ENCODE measurements at places on chromosomes 12 and 14. TPM values are rescaled to one million over a fixed set of nuclear protein-coding genes. Genes with fewer than 3 reads are reported as not detected.

DNA sequence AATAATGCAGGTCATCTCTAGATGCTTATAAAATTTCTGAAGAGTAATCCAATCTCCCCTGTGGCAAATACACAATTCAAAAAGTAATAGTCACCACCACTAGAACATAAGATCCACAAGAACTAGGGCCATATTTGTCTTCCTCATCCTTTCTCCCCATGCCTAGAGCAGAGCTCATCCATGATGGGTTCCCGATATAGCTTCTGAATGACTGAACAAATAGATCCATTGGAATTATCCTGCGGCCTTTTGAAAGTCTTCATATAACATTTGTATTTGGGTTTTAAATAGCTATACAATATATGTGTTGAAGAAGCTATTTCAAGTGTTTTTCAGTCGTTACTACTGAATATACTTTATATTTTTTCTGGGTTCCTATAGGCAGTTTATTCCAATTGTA, 5.7 kb downstream of the DCN start:
- no peaks in the 10 kb centered on the region for H3K4me1 ChIP-seq
- DNase-seq, result no peak
- no peaks in the 10 kb centered on the region for H3K36me3 ChIP-seq
- peak overlapping the region; percentile 53 for H3K4me3 ChIP-seq
- H3K27me3 ChIP-seq, result no peaks in the 10 kb centered on the region

- no peak for DNase-seq
- H3K4me3 ChIP-seq, result peak overlapping the region; percentile 81
- peak overlapping the region; percentile 87 for H3K27ac ChIP-seq
Measured at GRCh38 chr12:113359133-113359938, 949 bp downstream of the PLBD2 start.

DNA sequence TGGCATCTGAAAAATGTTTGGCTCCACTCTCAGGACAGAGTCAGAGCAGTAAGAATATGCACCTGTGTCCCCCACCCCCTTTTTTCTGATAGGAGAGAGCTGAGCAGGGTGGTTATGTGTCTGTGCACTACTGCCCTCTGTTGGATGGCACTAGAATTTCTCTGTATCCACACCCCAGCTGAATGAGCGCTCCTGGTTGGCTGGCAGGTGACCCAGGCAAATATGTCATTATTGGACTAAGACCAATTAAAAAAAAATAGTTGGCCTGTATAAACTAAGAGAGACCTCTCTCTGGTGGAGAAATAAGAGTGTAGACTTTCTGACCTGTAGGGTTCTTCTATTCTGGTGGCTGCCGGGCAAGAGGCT, 107.0 kb downstream of the PTCSC3 start:
- no peaks in the 10 kb centered on the region for H3K4me1 ChIP-seq
- no peak overlapping the region for H3K4me3 ChIP-seq
- H3K27me3 ChIP-seq, result peaks cover 3% of the 10 kb centered on the region

- H3K27ac ChIP-seq, result no peak overlapping the region
- no peak overlapping the region for H3K4me3 ChIP-seq
- peak; percentile 79 for DNase-seq
- no peaks in the 10 kb centered on the region for H3K4me1 ChIP-seq
Measured at GRCh38 chr14:103808403-103809001, 38.9 kb downstream of the PPP1R13B start.

DNA sequence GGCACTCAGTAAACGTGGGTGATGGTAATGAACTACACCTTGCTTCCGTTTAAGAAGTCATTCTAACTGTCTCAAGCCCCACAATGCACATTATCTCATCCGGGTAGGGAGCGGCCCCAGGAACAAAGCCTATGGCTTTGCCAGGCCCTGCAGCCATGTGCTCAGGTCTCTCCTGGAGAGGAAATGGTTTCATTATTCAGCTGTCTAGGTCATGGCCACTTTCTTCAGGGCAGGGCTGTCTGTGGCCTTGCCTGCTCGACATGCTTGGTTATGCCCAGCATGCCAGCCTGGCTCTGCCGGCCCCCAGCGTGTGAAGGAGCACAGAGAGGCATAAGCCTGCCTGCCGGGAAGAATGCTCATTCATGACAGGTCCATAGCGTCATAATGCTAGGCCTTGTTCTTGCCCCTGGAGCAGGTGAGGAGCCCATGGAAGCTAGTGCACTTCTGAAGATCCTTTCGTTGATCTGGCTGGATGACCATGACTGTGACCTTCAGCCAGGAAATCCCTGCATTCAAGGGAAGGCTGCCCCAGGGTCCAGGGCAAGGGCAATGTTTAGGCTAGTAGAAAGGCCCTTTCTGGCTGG, 26.3 kb upstream of the FOS start:
- H3K4me3 ChIP-seq, result no peak overlapping the region
- no peaks in the 10 kb centered on the region for H3K4me1 ChIP-seq
- H3K27ac ChIP-seq, result peak overlapping the region; percentile 91

OTUB2 gene
- 1.6 TPM for total RNA-seq

DNA sequence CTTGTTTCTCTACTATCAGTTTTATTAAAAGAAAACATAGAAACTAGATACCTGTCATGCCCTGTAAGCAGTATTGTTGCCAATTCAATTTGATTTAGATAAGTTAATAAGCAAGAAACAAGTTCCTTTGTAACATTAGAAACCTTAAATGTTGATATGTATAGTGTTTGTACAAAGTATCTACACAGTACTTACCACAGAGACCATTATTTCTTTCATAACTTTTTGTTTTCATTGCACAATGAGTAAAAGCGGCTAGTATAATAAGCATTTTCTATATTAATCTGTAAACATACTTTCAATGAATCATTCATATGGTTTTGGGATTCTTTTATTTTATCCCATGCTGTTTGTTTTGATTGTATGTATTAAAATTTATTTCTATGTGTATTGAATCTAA, 305.1 kb downstream of the TTC6 start:
- H3K4me1 ChIP-seq, result no peaks in the 10 kb centered on the region
- H3K27me3 ChIP-seq, result no peaks in the 10 kb centered on the region
- H3K27ac ChIP-seq, result no peak overlapping the region
- no peak overlapping the region for H3K4me3 ChIP-seq
- H3K36me3 ChIP-seq, result no peaks in the 10 kb centered on the region

DNA sequence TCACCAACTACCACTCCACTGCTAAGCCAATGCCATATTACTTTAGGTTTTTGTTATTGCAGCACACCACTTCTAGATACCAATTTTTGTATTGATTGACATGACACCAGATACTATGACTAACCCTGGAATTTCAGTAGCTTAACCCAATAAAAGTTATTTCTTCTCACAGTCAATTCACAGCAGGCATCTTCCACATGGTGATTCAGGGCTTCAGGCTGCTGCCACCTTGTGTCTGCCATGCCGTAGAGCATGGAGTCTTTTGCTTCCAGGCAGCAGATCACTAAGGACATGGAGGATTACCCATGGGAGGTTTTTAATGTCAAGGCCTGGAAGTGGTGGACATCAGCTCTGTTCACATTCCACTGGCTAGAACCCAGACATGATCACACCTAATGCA, 56.4 kb upstream of the LTA4H start:
- H3K4me1 ChIP-seq, result no peaks in the 10 kb centered on the region
- H3K4me3 ChIP-seq, result no peak overlapping the region
- DNase-seq, result no peak
- no peaks in the 10 kb centered on the region for H3K36me3 ChIP-seq
- no peaks in the 10 kb centered on the region for H3K27me3 ChIP-seq

- DNase-seq, result no peak
- no peaks in the 10 kb centered on the region for H3K4me1 ChIP-seq
- H3K36me3 ChIP-seq, result no peaks in the 10 kb centered on the region
- H3K27ac ChIP-seq, result no peak overlapping the region
- H3K4me3 ChIP-seq, result no peak overlapping the region
Measured at GRCh38 chr12:31687101-31687527, 27.6 kb downstream of the ETFBKMT start.

ZNF740 gene
- 19.3 TPM for total RNA-seq

FOXN4 gene
- total RNA-seq, result not detected

DNA sequence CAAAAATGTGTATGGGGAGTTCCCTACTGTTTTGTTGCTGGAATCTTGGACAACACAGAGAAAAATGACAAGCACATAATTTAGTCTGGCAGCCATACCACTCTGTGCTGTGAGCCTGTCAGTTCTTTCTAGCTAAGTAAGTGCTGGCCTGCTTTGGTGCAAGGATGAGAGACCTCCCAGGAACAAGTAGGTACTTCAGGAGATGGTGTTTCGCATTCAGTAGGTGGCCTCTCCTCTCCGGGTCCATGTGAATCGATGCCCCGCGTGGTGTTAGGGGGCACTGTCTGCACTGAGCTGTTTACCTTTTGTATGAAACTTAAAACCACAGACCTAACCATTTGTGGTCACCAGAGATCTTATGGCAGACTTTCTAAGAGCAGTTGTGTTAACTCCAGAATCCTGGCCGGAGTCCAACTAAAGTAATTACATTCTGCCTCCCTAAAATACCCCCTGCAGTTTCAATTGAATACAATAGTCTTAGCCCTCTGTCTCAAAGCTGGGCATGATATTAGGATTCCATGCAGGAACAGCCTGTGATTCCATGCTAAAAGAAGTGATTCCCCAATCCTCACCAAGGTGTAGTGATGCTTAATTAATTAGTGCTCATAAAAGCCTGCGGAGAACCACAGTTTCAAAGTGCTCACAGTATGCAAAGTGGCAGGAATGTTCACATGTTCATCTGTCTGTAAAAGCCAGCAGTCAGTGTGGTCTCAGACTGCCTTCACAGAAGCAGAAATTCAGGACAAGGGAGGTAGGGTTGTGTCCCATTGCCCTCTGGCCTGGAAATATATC, 64.2 kb downstream of the LLPH start:
- H3K27me3 ChIP-seq, result no peaks in the 10 kb centered on the region
- H3K4me1 ChIP-seq, result no peaks in the 10 kb centered on the region
- no peaks in the 10 kb centered on the region for H3K36me3 ChIP-seq
- H3K27ac ChIP-seq, result no peak overlapping the region

DNA sequence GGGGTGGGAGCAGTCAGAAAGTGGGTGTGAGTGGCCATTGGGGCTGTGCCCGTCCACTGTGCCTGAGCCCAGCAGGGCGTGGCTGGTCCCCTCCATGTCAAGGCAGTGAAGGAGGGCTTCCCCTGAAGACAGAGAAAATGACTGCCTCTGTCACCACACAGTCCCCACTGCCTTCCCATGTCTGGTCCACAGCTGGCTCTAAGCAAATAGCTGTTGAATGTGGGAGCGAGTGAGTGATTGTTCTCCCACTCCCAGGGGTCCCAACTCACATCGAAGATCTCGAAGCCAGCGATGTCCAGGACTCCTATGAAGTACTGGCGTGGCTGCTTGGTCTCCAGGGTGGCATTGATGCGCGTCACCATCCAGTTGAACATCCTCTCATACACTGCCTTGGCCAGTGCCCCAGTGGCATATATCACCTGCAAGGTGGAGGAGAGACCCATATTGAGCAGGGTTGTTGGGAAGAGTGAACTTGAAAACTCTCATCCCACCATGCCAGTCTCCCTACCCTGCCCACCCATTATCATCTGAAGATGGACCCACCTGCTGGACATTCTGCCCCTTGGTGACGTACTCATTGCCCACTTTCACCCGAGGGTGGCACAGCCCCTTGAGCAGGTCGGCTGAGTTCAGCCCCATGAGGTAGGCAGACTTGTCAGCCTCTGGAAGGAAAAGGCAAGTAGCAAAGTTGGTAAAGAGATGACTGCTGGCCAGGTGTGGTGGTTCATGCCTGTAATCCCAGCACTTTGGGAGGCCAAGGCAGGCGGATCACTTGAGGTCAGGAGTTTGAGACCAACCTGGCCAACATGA, 6.6 kb downstream of the MYH7 start:
- H3K27me3 ChIP-seq, result no peaks in the 10 kb centered on the region
- no peak overlapping the region for H3K4me3 ChIP-seq
- no peaks in the 10 kb centered on the region for H3K36me3 ChIP-seq
- H3K27ac ChIP-seq, result no peak overlapping the region
- DNase-seq, result no peak

DNA sequence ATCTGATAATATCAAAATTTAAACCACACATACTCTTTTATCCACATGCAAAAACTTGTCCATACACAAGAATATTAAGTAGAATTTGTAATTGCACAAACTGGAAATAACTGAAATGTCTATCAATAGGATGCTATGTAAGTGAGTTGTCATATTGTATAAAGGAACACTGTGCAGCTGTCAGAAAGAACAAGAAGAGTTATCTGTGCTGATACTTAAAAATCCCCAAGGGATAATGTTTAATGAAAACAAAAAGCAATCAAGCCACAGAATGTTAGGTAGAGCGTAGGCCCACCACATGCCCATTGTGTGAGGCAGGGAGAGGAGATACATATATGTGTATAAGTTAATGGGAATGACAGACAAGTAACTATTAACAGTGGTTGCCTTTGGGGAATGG, 25.9 kb upstream of the HIGD1C start:
- H3K27me3 ChIP-seq, result no peaks in the 10 kb centered on the region
- H3K4me1 ChIP-seq, result no peaks in the 10 kb centered on the region
- H3K27ac ChIP-seq, result peak overlapping the region; percentile 71
- no peaks in the 10 kb centered on the region for H3K36me3 ChIP-seq

P2RX7 gene
- total RNA-seq, result 3.9 TPM

GRCh38 chr12:80763874-80764273, 47.2 kb downstream of the MYF5 start:
- H3K36me3 ChIP-seq, result no peaks in the 10 kb centered on the region
- DNase-seq, result no peak
- H3K4me1 ChIP-seq, result no peaks in the 10 kb centered on the region

DNA sequence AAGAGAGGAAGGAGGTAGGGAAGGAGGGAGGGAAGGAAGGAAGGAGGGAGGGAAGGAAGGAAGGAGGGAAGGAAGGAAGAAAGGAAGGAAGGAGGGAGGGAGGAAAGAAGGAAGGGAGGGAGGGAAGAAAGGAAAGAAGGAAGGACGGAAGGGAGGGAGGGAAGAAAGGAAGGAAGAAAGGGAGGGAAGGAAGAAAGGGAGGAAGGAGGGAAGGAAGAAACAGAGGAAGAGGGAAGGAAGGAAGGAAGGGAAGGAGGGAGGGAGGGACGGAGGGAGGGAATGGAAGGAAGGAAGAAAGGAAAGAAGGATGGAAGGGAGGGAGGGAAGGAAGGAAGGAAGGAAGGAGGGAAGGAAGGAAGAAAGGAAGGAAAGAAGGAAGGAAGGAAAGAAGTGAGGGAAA, 22.4 kb upstream of the CCDC63 start:
- H3K4me3 ChIP-seq, result no peak overlapping the region
- H3K36me3 ChIP-seq, result no peaks in the 10 kb centered on the region
- H3K27me3 ChIP-seq, result no peaks in the 10 kb centered on the region
- no peak for DNase-seq

DNA sequence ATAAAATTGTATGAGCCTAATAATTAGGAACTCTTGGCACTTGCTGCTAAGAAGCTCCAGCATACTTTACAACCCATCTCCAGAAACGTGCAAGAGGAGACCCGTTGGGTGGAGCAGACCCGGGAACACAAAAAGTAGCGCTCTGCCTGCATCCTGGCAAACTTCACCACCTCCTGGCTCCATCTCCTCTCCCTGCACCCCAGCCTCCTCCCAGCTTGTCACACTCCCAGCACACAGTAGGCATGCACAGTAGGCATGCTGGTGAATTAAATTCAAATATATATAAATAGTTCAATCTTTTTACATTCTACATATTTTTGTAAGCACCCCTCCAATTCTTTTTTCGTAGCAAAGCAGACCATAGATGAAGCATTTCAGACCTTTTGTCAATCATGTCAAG, 1.2 kb downstream of the VSIG10 start:
- H3K27ac ChIP-seq, result no peak overlapping the region
- no peaks in the 10 kb centered on the region for H3K27me3 ChIP-seq
- H3K4me1 ChIP-seq, result no peaks in the 10 kb centered on the region

- no peak overlapping the region for H3K4me3 ChIP-seq
- no peak for DNase-seq
- H3K27ac ChIP-seq, result no peak overlapping the region
- no peaks in the 10 kb centered on the region for H3K36me3 ChIP-seq
- H3K4me1 ChIP-seq, result no peaks in the 10 kb centered on the region
- H3K27me3 ChIP-seq, result no peaks in the 10 kb centered on the region
Measured at GRCh38 chr12:133251732-133252131, 16.1 kb upstream of the ANHX start.

Measured in breast epithelium (tissue), 4 donors.